Left lung (tissue), 14 donors: ENCODE measurements at places on chromosomes 4 and X. TPM values are rescaled to one million over a fixed set of nuclear protein-coding genes. Genes with fewer than 3 reads are reported as not detected.

DNA sequence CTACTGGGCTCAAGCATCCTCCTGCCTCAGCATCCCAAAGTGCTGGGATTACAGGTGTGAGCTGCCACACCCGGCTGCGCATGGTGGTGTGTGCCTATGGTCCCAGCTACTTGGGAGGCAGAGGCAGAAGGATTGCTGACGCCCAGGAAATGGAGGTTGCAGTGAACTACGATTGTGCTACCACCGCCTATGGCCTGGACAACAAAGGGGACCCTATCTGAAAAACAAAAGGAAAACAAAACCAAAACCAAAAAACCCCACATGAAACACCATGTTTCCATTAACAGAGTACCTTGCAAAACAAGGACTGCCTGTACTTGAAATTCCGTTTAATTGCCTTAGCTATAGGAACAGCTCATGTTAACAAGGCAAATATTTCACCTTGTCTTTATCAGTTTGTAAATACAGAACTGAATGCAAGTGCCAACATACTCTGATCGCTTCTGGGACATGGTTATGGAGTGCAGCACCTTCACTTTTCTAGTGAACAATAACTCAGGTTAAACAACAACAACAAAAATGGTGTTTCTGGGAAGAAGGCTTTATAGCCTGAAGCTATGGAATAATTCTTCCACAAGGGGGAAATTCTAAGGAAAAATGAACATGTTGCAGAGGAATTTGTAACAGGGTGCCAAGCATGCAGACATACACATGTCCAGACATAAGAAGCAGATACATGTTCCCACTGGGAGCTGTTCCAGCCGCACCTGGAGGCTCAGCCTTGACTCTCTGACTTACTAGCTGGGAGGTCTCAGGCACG, 73.2 kb upstream of the STS start:
- no peak for DNase-seq

DNA sequence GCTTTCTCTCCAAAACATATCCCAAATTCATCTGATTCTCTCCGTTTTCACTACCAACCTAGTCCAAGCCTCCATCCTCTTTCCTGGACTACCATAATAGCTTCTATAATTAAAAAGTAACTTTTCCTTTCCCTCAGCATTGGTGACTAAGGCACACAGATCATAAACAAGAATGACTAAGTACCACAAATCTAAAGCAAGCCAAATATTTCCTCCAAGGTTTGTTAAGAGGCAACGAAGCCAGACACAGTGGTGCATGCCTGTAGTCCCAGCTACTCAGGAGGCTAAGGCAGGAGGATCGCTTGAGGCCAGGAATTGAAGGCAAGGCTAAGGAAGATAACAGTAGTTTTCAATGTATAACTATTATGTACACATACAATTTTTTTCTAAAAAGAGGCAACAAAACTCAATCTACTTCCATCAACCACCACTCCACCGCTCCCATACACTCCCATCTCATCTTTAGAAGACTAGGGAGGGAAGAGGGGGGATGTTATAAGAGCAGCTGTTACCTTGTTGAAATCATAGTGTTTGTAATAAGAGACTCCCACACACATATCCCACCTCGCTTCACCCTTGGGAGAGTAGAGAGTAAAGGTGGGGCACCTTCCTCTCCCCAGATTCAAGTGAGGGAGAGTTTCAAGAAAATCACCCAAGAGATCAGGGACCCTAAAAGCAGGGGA, 4.2 kb upstream of the JCHAIN start:
- no peak for DNase-seq

The ARHGEF38 gene
- 9.3 TPM for polyA plus RNA-seq

The FAM9C gene
- 0.14 TPM for polyA plus RNA-seq

GRCh38 chr4:187972135-187972534, 23.4 kb upstream of the ZFP42 start:
- DNase-seq, result no peak

The UGT2B17 gene
- polyA plus RNA-seq, result 0.54 TPM
